ENCODE measurements at places on chromosomes 5 and 9.

DNA sequence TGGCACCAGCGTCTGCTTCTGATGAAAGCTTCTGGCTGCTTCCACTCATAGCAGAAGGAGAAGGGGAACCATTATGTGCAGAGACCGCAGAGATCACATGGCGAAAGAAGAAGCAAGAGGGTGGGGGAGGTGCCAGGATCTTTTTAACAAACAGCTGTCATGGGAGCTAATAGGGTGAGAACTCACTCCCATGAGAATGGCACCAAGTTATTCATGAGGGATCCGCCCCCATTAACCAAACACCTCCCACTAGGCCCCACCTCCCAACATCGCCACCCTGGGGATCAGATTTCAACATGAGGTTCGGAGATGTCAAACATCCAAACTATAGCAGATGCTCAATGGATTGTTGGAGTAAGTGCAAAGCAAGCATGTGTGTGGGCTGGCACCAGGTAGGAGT, 125.8 kb upstream of the SLIT3 start:
- DNase-seq, result no peak

GRCh38 chr5:123124126-123124858, 35.3 kb downstream of the PRDM6 start:
- no peak for DNase-seq

DNA sequence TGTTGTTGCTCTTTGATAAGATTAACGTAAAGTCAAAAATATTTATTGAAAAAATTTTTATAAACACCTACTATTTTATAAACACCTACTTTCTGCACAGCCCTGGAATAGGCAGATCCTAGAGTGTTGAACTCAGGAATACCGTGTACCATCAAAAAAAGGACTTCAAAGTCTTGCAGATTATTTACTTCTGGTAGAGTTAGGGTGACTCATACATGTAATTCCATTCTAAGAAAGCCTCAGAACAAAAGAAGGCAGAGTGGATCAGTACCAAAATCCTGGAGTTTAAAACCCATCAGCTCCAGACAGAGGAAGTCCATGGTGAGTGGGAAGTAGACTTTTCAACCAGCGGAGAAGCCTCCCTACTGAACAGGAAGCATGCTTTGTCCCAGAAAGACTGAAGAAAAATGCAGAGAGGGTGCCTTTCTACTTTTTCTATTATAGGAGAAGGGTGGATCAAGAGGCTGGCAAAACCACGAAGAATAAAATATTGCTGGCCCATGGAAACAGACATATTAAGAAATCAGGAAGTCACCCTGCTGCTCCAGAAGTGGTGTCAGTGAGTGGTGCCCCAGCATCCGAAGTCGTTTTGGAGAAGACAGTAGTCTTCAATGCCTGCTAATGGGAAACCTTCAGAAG, 45.1 kb upstream of the DAB2 start:
- DNase-seq, result no peak

GRCh38 chr5:54120473-54120872, 189.9 kb downstream of the ARL15 start:
- no peak for DNase-seq

- DNase-seq, result no peak
Measured at GRCh38 chr9:34211395-34211794, 32.6 kb downstream of the UBAP1 start.

DNA sequence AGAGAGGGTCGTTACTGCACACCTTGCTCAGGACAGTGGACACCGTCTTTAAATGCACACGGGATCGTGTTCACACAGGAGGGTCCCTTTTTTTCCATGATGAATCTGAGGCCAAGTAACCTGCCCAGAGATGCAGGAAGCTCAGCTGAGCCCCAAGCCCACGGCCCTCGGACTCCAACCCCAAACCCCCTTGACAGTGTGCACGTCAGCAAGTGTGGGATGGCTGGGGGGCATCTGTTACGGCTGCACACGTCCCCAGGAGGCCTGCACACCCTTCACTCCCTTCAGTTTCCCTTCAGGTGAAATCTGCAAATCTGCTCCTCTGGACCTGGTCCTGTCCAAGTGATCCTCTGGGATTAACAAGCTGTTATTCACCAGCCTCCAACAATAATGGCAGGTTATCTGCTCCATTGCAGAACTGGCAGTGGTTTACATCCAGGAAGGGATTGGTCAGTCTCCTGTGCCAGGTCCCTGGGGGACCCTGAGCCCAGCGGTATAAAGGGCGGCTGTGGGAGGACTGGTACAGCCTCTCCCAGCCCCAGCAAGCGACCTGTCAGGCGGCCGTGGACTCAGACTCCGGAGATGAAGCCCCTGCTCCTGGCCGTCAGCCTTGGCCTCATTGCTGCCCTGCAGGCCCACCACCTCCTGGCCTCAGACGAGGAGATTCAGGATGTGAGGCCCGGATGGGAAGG, at the start of gene LCN1:
Gene LCN1 (plus strand): TSS at position 525 of the 692 bp plus-strand sequence. CDS start 58 bp downstream, at position 583.
- DNase-seq, result no peak

All from activated CD4-positive, alpha-beta memory T cell treated with anti-CD3 and anti-CD28 coated beads for 36 hours (primary cell).